K562 (cell line): ENCODE measurements at places on chromosomes 3 and 15.

- DNase-seq: no peak
Measured at GRCh38 chr15:36545467-36545992, 33.9 kb upstream of the CDIN1 start.

DNA sequence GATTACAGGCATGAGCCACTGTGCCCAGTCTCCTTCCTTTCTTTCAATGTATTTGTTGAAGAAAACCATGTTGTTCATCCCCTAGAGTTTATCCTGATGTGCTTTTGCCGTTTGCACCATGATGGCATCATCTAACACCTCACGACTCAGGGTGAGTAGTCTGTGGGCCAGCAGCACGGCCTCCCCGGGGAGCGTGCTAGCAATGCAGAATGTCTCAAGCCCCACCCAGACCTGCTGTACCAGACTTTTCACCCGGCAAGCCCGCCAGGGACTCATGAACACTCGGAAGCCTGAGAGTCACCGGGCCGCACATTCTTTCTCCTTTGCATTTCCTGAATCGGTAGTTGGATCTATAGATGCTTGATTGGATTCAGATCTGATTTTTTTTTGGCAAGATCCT lies 64.6 kb downstream of the RPN1 start:
- DNase-seq: no peak

- no peak for DNase-seq
Measured at GRCh38 chr3:27378331-27378730, 9.1 kb upstream of the NEK10 start.

GRCh38 chr3:113867506-113867905 lies 28.9 kb downstream of the GRAMD1C start:
- no peak for DNase-seq

DNA sequence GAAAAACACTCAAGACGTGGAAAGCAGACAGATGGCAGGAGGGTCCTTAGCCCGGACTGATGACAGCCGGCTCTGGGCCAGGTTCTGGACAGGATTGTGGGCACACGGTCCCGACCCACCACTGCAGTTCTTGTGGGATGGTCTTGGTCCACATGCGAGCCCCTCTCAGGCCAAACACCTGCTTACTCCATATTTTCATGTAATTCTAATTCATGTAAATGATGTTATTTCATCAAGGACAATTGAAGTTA lies 32.6 kb downstream of the TM2D3 start:
- DNase-seq: no peak

GRCh38 chr15:60373745-60374144 lies 24.0 kb downstream of the ANXA2 start:
- DNase-seq: no peak

DNA sequence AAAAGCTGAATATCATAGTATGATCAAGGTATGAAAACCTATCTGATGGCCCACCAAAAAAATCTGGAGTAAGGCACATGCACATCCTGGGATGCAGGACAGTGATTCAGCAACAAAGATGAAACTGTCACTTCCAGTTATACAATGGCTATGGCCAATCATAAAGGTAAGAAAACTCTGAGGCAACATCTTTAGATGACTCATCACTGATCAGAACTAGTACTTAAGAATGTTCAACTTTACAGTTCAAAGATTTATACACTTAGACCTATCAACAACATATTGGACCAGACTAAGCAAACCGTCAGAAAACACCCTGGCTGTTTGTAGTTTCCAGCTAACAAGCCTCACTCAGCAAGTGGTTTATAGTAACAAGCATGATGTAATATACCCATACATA lies 21.3 kb upstream of the PLCH1 start:
- DNase-seq: no peak
